A549 treated with AZD2906 at 1 μM for 4 hours (cell line): ENCODE measurements at places on chromosomes 12 and 14. TPM values are rescaled to one million over a fixed set of nuclear protein-coding genes. Genes with fewer than 3 reads are reported as not detected.

The MYF5 gene
- not detected in 5 replicates for total RNA-seq

The LRR1 gene
- total RNA-seq = 44.9 to 51.3 TPM (median 47.8 TPM) in 5 replicates

The DCD gene
- total RNA-seq = not detected in 5 replicates

The RAD9B gene
- total RNA-seq = 0.22 to 0.32 TPM (median 0.26 TPM) in 5 replicates

The KCNMB4 gene
- 0.28 to 0.49 TPM (median 0.34 TPM) in 5 replicates for total RNA-seq
